Activated T-cell treated with anti-CD3 and anti-CD28 coated beads, Interleukin-2, amount 50 U/mL, for 72 hours (primary cell): ENCODE measurements at places on chromosomes 7 and 10. TPM values are rescaled to one million over a fixed set of nuclear protein-coding genes. Genes with fewer than 3 reads are reported as not detected.

- no peaks in the 10 kb centered on the region for H3K36me3 ChIP-seq
- peaks cover 17% of the 10 kb centered on the region for H3K4me1 ChIP-seq
- no peak overlapping the region for H3K27ac ChIP-seq
- no peak for DNase-seq
- H3K4me3 ChIP-seq: no peak overlapping the region
Measured at GRCh38 chr7:99839287-99840021, 11.6 kb downstream of the CYP3A43 start.

- peaks cover 18% of the 10 kb centered on the region for H3K4me1 ChIP-seq
- H3K36me3 ChIP-seq: no peaks in the 10 kb centered on the region
- peaks cover 22% of the 10 kb centered on the region for H3K27me3 ChIP-seq
- H3K27ac ChIP-seq: no peak overlapping the region
- DNase-seq: no peak
Measured at GRCh38 chr7:55128693-55129394, 110.0 kb downstream of the EGFR start.

DNA sequence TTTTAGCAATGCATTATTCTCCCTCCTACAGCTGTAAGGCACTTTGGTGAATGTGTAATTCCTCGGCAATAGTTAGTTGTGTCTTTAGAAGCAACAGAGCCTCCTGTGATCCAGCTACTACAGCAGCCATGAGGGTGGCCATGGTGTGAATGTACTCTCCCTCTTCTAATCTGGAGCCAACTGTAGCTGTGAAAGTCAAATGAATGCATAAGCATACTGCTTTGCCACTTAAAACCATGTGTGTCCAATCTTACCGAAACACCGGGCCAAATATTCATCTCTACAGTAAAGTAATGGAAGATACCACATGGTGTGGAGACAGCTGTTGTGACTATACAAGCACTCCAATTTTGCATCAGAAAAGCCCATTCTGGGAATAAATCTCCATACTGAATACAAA is 195.0 kb downstream of the DNAJC1 start:
- no peak overlapping the region for H3K4me3 ChIP-seq
- H3K36me3 ChIP-seq: no peaks in the 10 kb centered on the region
- no peak overlapping the region for H3K27ac ChIP-seq
- no peaks in the 10 kb centered on the region for H3K4me1 ChIP-seq
- no peak for DNase-seq
- no peaks in the 10 kb centered on the region for H3K27me3 ChIP-seq

GRCh38 chr7:155585951-155586350 is 39.6 kb upstream of the CNPY1 start:
- no peak overlapping the region for H3K4me3 ChIP-seq
- DNase-seq: no peak
- H3K27me3 ChIP-seq: peaks cover 60% of the 10 kb centered on the region
- peaks cover under 1% of the 10 kb centered on the region for H3K4me1 ChIP-seq
- no peak overlapping the region for H3K27ac ChIP-seq

- H3K4me1 ChIP-seq: no peaks in the 10 kb centered on the region
- no peaks in the 10 kb centered on the region for H3K36me3 ChIP-seq
- no peak overlapping the region for H3K4me3 ChIP-seq
- no peak for DNase-seq
Measured at GRCh38 chr10:86699125-86699524, 30.8 kb downstream of the LDB3 start.

DNA sequence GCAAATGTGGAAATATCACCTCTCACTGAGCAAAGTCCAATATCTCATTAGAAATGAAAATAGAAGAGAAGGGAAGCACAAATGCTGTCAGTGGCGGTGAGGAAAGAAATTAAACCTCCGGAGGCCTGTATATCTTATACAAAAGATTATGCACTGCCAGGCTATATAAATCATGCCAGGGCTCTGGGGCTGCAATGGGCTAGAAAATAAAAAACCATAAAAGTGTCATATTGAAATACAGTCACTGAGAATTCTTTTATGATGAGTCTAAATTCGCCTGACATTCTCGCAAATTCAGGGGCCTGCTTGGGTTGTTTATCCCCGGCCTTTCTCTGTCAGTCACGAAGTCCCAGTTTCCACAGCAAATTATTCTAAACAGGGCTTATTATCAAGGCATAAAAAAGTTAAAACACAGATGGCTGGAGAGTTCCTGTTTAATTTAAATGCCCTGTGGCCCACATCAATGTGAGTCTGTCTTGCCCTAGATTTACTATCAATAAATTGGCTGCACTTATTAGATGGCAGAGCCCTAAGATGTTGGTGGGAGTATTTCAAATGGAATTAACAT is 193.8 kb downstream of the SNX10 start:
- H3K27me3 ChIP-seq: peaks cover 13% of the 10 kb centered on the region
- H3K27ac ChIP-seq: no peak overlapping the region

- no peak overlapping the region for H3K4me3 ChIP-seq
- DNase-seq: no peak
- H3K4me1 ChIP-seq: no peaks in the 10 kb centered on the region
- H3K27ac ChIP-seq: no peak overlapping the region
- no peaks in the 10 kb centered on the region for H3K36me3 ChIP-seq
Measured at GRCh38 chr7:25481891-25482290, 253.6 kb upstream of the NPVF start.

EVX1 gene
- 0.07 TPM for total RNA-seq

ASAH2 gene
- 3.9 TPM for total RNA-seq

HYAL4 gene
- total RNA-seq: 0.48 TPM

CYP3A7 gene
- total RNA-seq: not detected
